ENCODE measurements at places on chromosomes 5 and 9.

- no peak for DNase-seq
Measured at GRCh38 chr5:78512435-78512834, 136.1 kb downstream of the LHFPL2 start.

DNA sequence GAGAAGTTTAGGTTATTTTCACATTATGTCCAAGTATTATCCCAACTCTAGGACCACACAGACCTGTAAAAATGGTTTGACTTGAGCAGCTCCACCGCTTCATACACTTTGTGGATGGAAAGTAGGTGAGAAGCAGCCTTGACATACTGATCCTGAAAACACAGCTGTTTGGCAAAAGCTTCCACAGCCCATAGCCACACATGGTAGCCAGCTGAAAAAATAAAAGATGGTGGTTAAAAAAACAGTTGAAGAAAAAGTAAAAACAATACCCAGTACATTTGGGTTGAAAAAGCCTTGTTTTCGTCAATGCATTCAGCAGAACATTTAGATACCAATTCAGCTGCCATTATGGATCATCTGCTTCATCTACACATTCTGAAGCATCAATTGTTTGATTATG lies 36.7 kb downstream of the GEMIN5 start:
- DNase-seq = no peak

DNA sequence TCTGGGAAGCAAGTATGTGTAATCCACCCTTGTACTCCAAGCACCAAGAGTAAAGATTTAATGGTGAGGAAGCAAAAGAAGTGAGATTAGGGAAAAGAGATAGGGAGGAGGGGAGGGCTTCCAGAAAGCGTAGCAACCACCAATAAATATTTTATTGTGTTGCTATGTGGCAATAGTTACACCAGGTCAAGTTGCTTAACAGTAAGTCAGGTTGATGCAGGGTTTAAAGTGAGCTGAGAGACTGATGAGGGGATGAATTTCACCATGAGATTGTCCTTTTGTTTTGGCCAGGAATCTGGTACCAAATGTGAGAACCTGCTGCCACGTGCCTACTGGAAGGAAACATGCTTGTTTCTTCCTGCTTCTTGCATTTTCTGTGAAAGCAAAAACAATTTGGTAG lies 62.7 kb downstream of the PCSK5 start:
- no peak for DNase-seq

- DNase-seq = no peak
Measured at GRCh38 chr5:126988021-126988569, 42.3 kb downstream of the MARCHF3 start.

- no peak for DNase-seq
Measured at GRCh38 chr5:103232393-103232999, 26.1 kb upstream of the MACIR start.

DNA sequence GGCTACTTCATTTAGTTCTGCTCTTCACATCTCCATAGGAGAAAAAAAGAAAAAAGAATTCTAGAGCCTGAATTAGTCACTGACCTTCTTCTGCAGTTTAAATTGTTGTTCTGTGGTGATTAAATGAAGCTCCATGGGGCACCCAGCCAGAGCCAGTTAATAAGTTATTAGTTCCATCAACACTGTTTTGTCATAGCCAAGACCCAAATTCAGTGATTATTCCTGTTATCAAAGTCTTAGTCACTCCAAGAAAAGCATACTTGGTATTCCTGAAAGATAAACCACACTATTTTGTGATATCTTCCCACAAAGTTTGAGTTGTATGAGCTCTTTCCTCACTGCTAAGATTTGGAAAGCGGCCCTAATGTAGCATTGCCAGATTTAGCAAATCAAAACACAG lies 134.8 kb upstream of the RGMB start:
- no peak for DNase-seq

GRCh38 chr9:133839822-133840329 lies 101.7 kb upstream of the SARDH start:
- DNase-seq = no peak

GRCh38 chr9:99105152-99106043 lies 485 bp downstream of the TGFBR1 start:
- DNase-seq = peak; percentile 89

- no peak for DNase-seq
Measured at GRCh38 chr5:26582350-26583045, 455.9 kb downstream of the CDH9 start.

- DNase-seq = no peak
Measured at GRCh38 chr5:19713740-19714139, 274.3 kb downstream of the CDH18 start.

GRCh38 chr5:181044662-181045305 lies 4.7 kb downstream of the BTNL9 start:
- no peak for DNase-seq

DNA sequence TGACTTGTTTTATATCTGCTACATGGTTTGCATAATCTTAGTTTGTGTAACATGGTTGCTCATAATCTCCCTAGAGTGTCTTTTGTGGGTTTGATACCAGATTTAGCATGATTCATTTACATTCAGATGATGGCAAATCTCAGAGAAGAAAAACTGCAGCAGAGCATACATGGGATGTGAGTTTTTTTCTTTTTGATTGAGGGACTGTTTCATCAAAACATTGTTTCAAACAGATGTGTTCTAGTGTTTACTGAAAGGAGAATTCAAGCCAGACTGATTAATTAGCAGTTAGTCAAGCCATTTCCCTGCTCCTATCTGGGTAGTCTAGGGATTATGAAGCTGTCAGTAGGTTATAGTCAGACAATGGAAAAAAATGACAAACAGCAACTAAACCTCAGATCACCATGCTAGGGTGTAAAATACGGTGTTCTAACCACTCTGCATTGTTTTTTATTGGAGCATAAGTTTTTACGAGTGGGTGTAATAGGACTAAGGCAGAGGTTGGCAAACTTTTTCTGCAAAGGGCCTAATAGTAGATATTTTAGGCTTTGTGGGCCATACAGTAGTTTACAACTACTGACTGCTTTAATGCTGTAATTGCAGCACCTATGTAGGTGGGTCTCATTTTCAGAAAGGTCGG lies 10.5 kb upstream of the GDNF start:
- DNase-seq = no peak

GRCh38 chr5:34905564-34905963 lies 9.7 kb downstream of the RAD1 start:
- no peak for DNase-seq

DNA sequence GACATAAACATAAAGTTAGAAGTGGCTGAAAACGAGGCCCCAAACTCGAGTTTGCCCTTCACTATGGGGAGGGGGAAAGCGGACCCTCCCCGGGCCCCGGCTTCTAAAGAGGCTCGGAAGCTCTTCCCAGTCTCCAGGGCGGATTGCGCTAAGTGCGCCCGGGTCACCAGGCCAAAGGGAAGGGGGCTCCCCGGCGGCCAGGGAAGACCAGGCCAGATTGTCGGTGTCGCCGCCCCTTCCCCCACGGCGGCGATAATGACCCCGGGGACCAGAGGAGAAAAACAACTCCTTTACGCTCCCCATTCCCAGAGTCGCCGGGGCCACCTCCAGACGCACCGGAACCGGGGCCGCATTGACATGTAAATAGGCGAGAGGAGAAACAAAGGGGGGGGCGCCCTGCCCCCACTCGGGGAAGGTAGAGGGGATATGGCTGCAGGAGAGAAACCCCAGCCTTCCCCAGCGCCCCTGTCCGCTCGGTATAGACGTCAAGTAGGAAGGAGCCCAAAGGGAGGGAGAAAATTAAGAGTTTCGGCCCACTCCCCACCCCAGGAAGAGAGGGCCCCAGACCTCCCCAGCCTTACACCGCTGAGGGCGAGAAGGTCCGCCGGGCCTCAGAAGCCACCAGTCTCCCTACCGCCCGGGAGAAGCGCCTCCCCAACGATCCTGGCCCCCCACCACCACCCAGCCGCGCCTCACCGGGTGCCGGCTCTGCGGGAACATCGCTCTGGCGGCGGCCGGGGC lies 1.7 kb downstream of the TLE1 start:
- no peak for DNase-seq

- DNase-seq = no peak
Measured at GRCh38 chr5:5363045-5363444, 59.4 kb upstream of the ICE1 start.

GRCh38 chr9:107541523-107541922 lies 52.0 kb upstream of the KLF4 start:
- no peak for DNase-seq

DNA sequence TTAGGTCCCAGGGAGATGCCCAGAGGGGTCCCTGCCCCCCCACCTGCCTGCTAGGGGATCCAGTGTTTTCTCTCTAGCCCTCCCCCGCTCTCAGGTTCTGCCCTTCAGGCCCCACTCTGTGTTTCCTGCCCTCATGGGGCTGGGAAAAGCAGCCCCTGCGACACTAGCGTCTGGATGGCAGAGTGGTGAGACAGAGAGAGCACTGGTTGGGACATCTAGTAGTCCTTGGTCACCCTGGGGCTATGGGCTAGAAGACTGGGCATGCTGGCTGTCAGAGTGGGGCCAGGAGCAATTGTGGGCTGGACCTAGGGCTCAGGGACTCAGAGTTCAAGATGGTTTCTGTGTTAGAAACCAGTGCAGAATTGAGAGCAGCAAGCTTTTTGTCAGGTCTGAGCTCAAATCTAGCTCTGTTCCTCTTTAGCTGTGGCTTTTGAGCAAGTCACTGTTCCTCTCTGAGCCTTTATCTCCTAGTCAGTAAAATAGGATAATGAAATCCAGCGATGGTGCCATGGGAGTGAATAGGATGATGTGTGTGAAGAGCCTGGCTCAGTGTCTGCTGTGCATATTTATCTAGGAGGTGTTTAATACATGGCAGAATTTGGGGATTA lies 39.0 kb downstream of the RGS3 start:
- DNase-seq = no peak

DNA sequence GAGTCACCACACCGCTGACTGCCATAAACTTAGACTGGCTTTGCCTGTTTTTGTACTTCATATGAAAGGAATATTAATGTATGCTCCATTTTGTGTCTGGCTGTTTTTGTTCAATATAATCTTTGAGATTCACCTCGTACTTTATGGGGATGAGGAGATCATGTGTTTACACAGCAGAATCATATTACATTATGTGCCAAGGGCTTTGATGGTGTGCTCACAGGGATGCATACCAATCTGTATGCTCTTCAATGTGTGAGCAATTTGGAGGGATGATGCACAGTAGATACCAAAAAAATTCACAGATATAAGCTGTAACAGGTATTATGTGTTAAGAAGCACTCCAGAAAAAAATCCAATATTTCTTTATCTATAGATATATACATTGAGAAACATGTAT lies 113.7 kb downstream of the GABRB2 start:
- no peak for DNase-seq

- DNase-seq = no peak
Measured at GRCh38 chr5:11334404-11334803, 569.8 kb downstream of the CTNND2 start.

DNA sequence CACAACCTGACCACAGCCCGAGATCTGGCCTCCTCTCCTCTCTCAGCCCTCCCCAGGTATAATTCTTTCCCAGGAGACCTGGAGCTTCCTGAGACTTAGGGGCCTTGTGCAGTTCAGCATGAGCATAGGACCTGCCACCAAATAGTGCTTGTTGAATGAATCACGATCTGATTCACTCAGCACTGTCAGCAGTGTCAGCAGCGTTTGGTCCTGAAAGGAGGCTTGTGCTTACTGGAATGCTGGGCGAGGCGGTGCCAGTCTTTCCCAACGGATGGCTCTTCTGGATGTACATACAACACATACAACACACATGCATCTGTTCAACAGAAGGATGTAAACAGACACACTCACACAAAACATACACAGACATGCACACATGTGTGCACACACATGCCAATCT lies 173.3 kb downstream of the COL23A1 start:
- no peak for DNase-seq

GRCh38 chr9:79568337-79569101 lies 3.2 kb upstream of the TLE4 start:
- no peak for DNase-seq

DNA sequence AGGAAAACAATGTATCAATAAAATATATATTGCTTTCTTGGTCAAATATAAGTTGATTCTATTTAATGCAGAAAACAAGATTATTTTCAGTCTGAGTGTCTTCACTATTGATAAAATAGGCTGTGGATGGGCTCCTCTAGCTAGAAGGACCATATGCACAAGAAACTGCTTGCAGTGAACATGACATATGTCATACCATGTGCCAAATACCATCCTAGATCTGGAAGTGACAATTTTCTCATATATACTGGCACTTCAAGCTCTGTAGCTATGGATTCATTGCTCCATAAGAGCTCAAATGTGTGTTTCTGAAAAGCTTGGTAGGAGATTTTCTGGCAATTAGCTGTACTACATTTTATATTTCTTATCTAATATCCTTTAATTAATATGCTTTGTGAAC lies 95.6 kb upstream of the CDH6 start:
- DNase-seq = no peak

- DNase-seq = no peak
Measured at GRCh38 chr9:70510157-70510770, 95.8 kb upstream of the KLF9 start.

GRCh38 chr9:87564111-87564510 lies 66.4 kb downstream of the DAPK1 start:
- DNase-seq = no peak

DNA sequence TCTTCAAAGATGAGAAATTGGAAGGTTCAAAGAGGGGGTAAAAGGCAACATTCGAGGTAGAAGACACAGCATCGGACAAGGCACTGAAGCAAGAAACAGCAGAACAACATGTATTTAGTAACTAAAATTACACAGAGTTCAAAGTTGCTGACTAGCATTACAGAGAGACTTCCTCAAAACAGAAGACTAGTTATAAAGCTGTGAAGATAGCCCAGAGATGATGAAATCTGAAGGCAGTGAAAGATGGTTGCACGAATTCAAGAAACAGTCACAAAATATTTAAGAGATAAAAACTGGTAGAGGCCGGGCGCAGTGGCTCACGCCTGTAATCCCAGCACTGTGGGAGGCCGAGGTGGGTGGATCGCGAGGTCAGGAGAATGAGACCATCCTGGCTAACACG lies 16.3 kb downstream of the MAPKAP1 start:
- no peak for DNase-seq

DNA sequence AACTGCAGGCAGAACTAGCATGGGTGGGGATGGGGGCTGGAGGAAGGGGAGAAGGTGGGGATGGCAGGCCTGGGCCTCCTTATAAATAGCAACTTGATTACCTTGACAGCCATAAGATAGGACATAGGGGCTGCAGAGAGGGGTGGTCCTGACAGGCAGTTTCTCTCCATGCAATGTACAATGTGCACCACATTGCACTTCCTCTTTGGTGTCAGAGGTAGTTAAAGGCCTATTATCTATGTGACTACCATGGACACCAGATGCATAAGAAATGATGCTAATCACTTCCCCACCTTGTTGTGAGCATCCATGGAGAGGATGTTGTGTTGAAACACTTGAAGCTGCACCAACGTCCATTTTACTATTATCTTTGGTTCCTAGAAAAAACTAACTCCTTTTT lies 20.2 kb upstream of the SUB1 start:
- DNase-seq = no peak

DNA sequence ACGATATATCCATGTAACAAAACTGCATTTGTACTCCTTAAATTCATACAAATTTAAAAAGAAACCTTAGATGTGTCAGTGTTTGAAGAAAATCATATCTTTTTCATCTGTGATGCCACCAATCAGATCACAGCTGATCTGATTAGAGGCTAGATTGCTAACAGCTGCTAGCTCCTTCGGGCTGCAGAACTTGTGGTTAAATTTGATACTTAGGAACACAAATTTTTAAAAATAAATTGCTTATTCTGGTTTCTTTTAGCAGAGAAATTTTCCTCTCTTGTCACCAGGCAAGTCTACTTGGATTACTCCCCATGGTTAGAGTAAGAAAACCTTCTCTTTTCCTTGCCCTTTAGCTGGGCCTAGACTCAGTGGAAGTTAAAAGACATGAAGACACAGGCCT lies 94.6 kb upstream of the RANBP6 start:
- DNase-seq = no peak

Data from cardiac septum (tissue), 1 donor.